Activated CD4-positive, alpha-beta memory T cell treated with anti-CD3 and anti-CD28 coated beads, Interleukin-2, amount 10 ng/mL, durations not matched to agents 7 days and 5 days (primary cell): ENCODE measurements at places on chromosomes 7 and 10. TPM values are rescaled to one million over a fixed set of nuclear protein-coding genes. Genes with fewer than 3 reads are reported as not detected.

Gene ANKRD61
- 0.20 TPM for total RNA-seq

Gene JAZF1
- total RNA-seq = 7.2 TPM

- no peak overlapping the region for H3K4me3 ChIP-seq
- H3K36me3 ChIP-seq = no peaks in the 10 kb centered on the region
- DNase-seq = no peak
These were observed 229.5 kb upstream of the FZD1 start for GRCh38 chr7:91034459-91035368.

DNA sequence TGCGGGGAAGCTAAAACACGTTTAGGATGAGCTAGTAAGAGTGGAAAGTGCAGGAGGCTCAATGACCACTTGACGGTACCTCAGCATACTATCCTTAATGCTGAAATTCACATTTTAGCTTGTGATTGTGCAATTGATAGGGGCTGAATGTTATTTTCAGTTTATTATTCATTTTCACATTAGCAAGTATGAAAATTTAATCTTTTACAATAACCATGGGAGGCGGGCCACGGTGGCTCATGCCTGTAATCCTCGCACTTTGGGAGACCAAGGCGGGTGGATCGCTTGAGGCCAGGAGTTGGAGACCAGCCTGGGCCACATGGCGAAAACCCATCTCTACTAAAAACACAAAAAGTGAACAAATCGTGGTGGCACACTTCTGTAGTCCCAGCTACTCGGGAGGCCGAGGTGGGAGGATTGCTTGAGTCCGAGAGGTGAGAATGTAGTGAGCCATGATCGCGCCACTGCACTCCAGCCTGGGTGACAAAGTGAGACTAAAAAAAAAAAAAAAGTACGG, 22.0 kb upstream of the ANLN start:
- no peaks in the 10 kb centered on the region for H3K36me3 ChIP-seq
- DNase-seq = no peak
- no peak overlapping the region for H3K27ac ChIP-seq
- H3K4me3 ChIP-seq = peak overlapping the region; percentile 89
- H3K27me3 ChIP-seq = peaks cover 39% of the 10 kb centered on the region
- peaks cover 9% of the 10 kb centered on the region for H3K4me1 ChIP-seq

DNA sequence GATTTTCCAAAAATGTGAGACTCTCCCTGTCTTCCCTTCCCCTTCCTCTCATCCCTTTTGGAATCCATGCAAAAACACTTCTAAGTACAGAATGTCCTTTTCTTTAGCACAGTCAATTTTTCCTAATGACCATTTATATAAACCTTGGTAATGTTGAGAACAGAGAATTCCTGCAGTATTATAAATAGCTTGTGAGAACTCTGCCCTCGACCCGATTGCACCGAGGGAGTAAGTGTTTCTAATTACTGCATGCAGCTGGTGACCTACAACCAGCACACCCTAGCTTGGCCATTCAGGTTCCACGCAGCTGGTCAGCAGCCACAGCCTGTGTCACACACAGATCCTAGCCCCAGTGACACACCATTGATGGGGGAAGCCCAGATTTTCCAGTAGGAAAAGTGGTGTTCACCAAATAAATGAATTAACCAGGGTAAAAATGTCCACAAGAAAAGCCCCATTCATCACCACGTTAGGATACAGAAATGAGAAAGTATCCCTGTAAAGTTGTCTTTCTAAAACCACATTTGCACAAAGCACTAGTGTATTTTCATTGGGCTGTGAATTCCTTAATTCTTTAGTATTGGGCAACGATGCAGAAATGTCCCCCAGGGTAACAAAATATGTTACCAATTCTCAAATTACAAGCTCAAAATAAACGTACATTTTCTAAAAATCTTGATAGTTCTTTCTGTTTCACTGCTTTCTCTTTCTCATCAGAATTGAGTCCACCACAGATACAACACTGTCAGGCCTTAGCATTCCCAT, 499.0 kb upstream of the KLF6 start:
- no peak overlapping the region for H3K4me3 ChIP-seq
- H3K4me1 ChIP-seq = peaks cover 15% of the 10 kb centered on the region
- H3K27ac ChIP-seq = no peak overlapping the region
- no peaks in the 10 kb centered on the region for H3K36me3 ChIP-seq
- no peak for DNase-seq
- H3K27me3 ChIP-seq = no peaks in the 10 kb centered on the region

DNA sequence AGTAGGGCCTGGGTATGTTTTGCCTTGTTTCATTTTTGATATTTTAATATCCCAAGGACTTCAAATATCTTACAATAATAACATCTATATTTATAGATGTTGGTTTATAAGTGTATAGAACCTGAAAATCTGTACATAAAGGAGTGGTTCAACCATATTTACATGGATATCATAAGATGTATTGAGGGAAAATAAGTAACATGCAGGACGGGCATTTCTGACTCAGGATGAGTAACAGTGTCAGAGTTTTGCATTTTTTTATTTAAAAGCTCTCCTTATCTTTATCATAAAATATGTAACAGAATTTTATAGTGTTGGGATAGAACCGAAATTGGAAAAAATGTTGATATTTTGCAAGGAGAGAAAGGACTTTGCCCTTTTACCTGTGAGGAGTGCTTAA, 1438.7 kb downstream of the REEP3 start:
- H3K4me1 ChIP-seq = no peaks in the 10 kb centered on the region
- no peaks in the 10 kb centered on the region for H3K27me3 ChIP-seq
- no peak overlapping the region for H3K4me3 ChIP-seq
- DNase-seq = no peak
- H3K36me3 ChIP-seq = no peaks in the 10 kb centered on the region
- no peak overlapping the region for H3K27ac ChIP-seq

DNA sequence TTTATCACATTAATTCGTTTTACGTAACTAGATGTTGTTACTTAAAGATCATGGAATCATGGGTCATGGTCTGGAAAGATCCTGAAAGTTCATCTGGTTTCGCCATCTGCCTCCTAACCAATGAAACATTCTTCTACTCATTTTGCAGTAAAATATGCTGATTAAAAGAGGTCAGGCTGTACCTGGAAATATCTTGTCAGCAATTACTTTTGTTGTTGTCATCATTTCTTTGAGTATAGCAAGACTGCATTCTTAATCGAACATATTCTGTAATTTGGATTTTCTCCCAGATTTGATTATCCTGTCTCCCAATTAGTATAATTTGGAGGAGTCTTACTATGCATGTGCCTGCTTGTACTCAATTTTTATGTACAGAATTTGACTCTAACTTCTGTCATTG, 833.7 kb downstream of the GRM8 start:
- no peak overlapping the region for H3K4me3 ChIP-seq
- no peak for DNase-seq
- no peak overlapping the region for H3K27ac ChIP-seq
- H3K27me3 ChIP-seq = no peaks in the 10 kb centered on the region
- no peaks in the 10 kb centered on the region for H3K4me1 ChIP-seq
